ENCODE measurements at places on chromosomes 13 and 19. TPM values are rescaled to one million over a fixed set of nuclear protein-coding genes. Genes with fewer than 3 reads are reported as not detected.

COG3 gene
- 27.4 TPM for total RNA-seq

ZNF761 gene
- 8.3 TPM for total RNA-seq

OR10H5 gene
- total RNA-seq = not detected

FXYD3 gene
- total RNA-seq = not detected

SH2D3A gene
- total RNA-seq = not detected

PCCA gene
- 33.7 TPM for total RNA-seq

KLK3 gene
- not detected for total RNA-seq

SPACA6 gene
- total RNA-seq = 36.9 TPM

SIGLEC5 gene
- not detected for total RNA-seq

LGALS14 gene
- total RNA-seq = not detected

BIVM gene
- 30.7 TPM for total RNA-seq

KISS1R gene
- 1.7 TPM for total RNA-seq

ZNF607 gene
- 6.9 TPM for total RNA-seq

PRODH2 gene
- not detected for total RNA-seq

ZNF850 gene
- 3.6 TPM for total RNA-seq

FXYD7 gene
- total RNA-seq = 0.50 TPM

S1PR4 gene
- not detected for total RNA-seq

RFPL4A gene
- total RNA-seq = not detected

PLPP2 gene
- 1.9 TPM for total RNA-seq

TPTE2 gene
- not detected for total RNA-seq

ZNF723 gene
- total RNA-seq = not detected

COL4A2 gene
- 2,067 TPM for total RNA-seq

OR7A5 gene
- not detected for total RNA-seq

APOC4 gene
- not detected for total RNA-seq

DCT gene
- not detected for total RNA-seq

KCNN4 gene
- total RNA-seq = 0.64 TPM

CHST8 gene
- 0.35 TPM for total RNA-seq

GPI gene
- 192 TPM for total RNA-seq

CALR3 gene
- not detected for total RNA-seq

PBX4 gene
- total RNA-seq = 0.46 TPM

PLK5 gene
- 0.54 TPM for total RNA-seq

ZNF490 gene
- 9.2 TPM for total RNA-seq

KRTDAP gene
- not detected for total RNA-seq
